SIG-M5 (cell line): ENCODE measurements at places on chromosomes 7 and 10.

DNA sequence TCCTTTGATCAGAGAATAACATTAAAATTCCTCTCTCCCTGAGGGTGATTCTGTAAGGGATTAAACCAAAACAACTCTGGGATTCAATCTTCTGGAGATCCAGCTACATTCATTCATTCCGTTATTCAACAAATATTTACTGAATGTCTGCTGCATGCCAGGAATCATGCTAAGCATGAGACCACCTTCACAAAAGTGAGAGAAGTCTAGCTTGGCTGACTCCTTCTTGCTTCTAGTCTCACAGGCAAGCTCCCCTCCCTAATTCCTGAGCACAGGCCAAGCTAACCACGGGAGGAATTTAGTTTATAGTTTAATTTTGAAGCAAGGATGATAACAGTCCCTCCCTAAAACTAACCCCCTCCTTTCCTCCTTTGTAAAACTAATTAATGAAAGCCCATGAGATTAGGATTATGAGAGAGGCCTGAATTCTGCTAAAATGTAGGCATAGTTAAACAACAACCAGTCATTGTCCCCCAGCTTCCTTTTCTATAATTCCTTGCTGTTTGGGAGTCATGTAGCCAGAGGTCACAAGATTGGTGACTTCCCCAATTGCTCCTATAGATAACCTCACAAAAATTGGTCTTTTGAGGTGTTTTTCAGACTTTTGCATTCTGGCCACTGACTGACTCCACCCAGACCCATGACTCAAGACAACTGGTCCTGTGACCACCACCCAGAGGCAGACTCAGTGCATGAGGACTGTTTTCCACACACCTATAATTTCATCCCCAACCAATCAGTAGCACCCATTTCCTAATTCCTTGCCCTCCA lies 113.5 kb downstream of the ITGB8 start:
- DNase-seq, result no peak

DNA sequence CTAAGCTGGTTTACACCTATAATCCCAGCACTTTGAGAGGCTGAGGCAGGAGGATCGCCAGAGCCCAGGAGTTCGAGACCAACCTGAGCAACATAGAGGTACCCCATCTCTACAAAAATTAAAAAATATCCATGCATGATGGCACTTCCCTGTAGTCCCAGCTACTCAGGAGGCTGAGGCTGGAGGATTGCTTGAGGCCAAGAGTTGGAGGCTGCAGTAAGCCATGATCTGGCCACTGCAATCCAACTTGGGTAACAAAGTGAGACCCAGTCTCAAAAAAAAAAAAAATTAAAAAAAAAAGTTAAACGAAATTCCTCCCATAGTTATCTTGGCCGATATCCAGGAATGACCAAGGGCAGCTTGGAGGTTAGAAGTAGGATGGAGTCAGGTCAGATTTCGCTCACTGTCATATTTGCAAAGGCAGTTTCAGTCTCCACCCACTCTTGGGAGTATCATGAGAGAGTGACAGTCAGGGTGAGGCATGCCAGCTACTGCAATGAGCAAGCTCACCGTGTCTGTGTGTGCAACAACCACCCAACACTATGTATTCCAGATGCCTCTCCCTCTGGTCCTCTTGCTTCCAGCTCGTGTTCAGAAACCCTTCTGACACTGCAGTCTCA lies 6.0 kb upstream of the ZDHHC4 start:
- DNase-seq, result no peak

GRCh38 chr7:127872122-127872521 lies 159.1 kb downstream of the LRRC4 start:
- no peak for DNase-seq

GRCh38 chr10:112287844-112288243 lies 4.6 kb downstream of the TECTB start:
- no peak for DNase-seq

GRCh38 chr7:71364551-71364950 lies 232.6 kb downstream of the GALNT17 start:
- no peak for DNase-seq

- no peak for DNase-seq
Observed at GRCh38 chr7:80210400-80210799, 75.8 kb downstream of the GNAI1 start.

DNA sequence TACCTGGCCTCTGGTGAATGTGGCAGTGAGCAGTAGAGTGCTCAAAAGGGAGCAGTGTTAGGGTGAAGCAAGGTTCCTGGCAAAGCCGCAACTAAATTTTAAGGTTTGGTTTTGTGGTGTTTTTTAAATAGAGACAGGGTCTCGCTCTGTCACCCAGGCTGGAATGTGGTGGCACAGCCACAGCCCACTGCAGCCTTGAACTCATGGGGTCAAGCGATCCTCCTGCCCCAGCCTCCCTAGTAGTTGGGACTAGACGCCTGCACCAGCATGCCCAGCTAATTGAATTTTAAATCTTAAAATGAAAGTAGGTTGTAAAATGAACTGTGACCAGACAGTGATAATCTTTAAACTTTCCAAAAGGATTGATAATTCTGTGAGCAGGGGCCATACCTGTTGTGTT lies 130.4 kb downstream of the CCNY start:
- no peak for DNase-seq

DNA sequence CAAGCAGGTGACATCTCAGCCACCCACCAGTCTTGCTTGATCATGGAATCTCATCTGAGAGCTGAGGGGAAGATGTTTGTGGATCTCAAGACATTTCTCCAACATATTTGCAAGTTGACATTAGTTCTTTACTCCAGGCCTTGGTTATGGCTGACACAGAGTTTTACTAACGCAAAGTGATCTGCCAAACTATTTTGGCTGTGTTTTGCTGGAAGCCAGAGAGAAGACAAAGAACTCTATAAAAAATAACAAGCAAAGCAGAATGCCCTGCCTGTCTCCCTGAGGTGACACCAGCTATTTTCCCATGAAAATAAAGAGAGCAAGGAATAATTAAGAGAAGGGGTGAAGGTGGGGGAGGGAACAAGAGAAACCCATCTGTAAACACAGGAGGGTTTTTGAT lies 286.4 kb downstream of the WDR11 start:
- no peak for DNase-seq

DNA sequence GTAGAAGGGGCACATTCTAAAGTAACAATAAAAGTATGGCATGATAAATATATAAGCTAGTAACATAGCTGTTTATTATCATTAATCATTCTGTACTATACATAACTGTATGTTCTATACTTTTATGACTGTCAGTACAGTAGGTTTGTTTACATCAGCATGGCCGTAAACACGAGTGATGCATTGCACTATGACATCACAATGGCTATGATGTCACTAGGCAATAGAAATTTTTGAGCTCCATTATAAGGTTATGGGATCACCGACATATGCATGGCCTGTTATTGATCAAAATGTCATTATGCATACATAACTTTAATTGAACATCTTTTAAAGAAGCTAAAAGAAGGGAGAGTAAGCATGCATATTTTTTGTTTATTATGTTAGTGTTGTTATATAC lies 200.1 kb upstream of the SHH start:
- no peak for DNase-seq

DNA sequence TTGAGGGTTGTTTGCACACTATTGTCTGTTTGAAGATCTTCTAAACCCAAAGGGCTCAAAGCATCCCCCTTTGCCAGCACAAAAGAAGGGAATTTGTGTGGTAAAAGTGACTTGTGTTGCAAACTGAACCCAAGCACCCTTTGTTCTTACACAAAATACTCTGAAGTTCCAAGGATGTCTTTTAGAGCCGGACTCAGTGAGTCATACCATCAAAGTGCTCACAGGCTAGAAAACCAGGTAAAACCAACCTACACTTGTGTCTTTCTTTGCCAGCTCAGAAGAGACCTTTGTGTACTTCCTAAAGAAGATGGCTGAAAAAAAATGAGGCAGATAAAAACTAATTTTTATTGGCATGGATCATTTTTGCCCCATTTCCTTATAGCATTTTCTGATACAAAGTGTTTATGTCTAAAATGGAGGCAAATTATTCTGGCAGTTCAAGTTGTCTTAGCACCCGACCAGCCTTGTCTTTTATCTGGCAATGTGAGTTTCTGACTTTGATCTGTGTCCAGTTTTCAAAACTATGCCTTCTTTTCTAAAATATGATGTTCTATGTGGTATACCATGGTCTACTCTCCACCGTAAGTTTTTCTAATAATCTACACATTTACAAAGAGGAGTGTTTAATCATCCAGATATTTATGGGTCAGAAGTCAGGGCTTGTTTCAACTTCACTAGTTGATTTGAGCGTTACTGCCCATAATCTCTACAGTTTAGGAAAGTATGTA lies 128.4 kb upstream of the FZD1 start:
- no peak for DNase-seq

DNA sequence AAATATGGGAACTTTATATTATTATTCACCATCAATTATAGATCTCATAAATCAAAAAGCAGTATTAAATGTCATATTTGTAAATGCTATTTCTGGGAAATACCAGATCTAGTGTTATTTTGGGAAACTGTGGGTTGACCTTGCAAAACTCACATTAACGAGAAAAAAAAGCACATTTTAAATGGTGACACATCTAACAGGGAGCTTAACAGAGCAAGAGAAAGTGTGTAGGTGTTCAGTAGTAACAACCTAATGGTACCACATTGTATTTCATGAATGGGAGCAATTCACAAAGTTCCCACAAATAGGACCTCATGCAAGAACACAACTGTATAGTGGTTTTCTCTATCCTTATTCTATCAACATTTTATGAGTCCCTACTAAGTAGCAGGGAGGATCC lies 26.2 kb upstream of the HDAC9 start:
- no peak for DNase-seq

DNA sequence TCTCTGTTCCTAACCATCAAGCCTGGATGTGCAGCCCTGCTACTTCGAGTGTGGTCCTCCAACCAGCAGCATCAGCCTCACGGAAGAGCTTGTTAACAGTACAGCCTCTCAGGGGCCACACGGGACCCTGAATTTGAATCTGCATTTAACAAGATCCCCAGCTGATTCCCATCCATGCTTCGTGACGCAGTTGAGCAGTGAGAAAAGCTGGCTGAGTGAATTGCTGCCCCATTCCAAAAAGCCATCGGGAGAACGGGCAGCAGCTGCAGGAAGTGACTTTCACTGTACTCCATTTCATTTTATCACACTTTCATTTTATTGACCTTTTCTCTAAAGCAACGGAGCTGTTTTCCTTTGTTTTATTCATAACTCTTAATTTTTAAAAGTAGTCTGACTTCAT lies 22.5 kb downstream of the FAM171A1 start:
- no peak for DNase-seq

GRCh38 chr7:100854146-100854895 lies 1.8 kb downstream of the SLC12A9 start:
- no peak for DNase-seq

- no peak for DNase-seq
Observed at GRCh38 chr10:23917251-23917840, 291.6 kb upstream of the KIAA1217 start.

DNA sequence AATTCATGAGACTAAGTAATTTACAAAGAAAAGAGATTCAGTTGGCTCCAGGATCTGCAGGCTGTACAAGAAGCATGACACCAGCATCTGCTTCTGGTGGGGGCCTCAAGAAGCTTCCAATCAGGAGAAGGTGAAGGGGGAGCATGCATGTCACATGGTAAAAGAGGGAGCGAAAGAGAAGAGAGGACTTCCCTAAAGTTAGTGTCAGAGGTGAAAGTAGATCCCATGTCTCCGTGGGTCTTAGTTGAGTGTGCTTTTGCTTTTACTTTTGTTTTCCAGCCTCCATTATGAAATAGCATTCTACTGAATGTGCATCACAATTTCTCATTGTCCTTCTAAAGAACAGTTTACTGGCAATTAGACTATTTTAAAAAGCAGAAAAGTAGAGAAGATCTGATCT lies 213.6 kb upstream of the FZD1 start:
- DNase-seq, result no peak

GRCh38 chr7:14600766-14601367 lies 301.7 kb downstream of the DGKB start:
- DNase-seq, result no peak

GRCh38 chr10:103500481-103500880 lies 7.0 kb downstream of the NEURL1 start:
- DNase-seq, result no peak

DNA sequence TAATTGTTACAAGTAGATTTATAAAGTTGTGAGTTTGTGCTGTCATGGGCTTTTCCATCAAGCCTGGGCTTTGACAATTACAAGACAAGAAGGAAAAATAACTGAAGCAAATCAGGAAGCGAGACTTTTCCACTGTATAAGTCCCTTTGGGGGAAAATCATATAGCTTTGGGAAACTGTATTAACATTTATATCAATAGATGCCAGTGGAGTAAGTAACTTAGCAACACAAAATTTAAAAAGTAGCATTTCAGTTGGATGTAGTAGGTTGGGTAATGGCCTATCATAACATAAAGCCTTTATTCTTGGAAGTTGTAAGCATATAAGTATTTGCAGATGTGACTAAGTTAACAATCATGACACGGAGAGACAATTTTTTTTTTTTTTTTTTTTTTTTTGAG lies 931.1 kb downstream of the CNTNAP2 start:
- DNase-seq, result no peak

DNA sequence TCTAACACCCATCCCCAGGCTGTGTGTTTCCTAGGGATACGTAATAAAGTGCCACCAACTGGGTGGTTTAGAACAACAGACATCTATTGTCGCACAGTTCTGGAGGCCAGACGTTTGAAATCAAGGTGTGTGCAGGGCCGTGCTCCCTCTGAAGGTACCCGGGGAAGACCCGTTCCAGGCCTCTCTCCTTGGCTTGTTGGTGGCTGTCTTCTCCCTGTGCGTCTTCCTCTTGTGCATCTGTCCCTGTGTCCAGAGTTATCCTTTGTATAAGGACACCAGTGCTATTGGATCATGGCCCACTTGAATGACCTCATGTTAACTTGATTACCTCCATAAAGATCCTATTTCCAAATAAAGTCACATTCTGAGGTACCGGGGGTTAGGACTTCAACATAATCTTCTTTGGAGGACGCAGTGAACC lies 15.6 kb downstream of the GRK5 start:
- no peak for DNase-seq

- DNase-seq, result no peak
Observed at GRCh38 chr7:69981646-69982045, 383.4 kb downstream of the AUTS2 start.

GRCh38 chr10:16976803-16977202 lies 152.8 kb downstream of the CUBN start:
- no peak for DNase-seq

DNA sequence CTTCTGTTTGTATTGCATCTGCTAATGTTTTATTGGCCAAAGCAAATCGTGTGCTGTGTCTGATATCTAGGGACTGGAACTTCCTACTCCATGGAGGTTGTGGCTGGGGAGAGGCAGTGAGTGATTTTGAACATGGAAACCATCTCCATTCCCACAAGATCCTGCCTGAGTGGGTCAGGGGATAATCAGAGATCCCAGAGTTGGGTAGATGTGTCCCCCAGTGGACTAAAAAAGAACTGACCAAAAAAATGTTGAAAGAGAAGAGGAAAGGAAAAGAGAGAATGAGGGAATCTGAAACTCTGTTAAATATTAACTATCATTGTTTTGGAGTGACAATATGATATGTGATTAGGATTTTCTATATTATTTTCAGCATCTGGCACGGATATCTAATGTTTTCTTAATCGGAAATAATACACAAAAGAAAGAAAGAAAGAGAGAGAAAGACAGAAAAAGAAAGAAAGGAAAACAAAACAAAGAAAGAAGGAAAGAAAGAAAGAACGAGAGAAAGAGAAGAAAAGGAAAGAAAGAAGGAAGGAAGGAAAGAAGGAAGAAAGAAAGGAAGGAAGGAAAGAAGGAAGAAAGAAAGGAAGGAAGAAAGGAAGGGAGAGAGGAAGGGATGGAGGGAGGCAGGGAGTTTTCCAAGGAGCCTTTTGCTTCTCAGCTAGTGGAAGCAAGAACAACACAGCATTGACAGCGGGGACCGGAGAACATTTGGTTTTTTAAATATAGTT lies 638.5 kb downstream of the CCSER2 start:
- DNase-seq, result no peak

- no peak for DNase-seq
Observed at GRCh38 chr7:8781166-8781565, 347.8 kb downstream of the NXPH1 start.
